ENCODE measurements at places on chromosomes 12 and 14.

- no peak for DNase-seq
Measured at GRCh38 chr14:74219277-74220205, 19.7 kb upstream of the VSX2 start.

DNA sequence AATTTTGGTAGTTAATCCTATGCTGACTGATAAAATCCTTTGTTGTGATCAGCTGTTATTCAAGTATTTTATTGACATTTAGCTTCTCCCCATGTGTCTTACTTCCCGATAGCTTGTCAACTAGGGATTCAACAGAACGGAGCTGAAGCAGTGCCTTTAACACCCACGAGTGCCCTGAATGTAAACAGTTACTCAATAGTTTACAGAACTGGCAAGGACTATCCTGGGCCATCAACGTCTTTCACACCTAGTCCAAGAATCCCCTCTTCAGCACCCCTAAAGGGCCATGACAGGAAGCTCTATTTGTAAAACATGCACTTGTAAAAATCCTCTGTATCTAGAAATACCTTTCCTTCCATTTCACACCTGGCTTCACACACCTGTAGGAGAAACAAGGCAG is 45.3 kb downstream of the SETD3 start:
- no peak for DNase-seq

GRCh38 chr12:99732131-99732530 is 84.6 kb downstream of the GARIN6 start:
- DNase-seq = no peak

DNA sequence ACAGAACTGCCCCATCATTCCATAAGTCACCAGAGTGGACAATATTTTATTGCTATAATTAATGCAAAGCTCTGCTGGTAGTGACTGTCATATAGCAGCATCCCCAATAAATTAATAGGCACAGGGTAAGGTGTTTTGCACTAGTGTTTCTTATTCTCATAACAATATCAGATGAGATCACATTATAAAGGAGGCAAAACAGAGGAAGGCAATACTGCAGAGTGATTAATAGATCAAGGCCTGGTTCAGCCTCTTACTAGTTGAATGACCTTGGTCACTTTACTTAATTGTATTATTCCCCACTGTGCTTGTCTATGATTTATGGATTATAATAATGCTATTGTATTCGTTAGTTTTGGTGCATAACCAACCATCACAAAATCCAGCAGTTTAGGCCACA is 784.8 kb downstream of the VRK1 start:
- no peak for DNase-seq

- DNase-seq = peak; percentile 75
Measured at GRCh38 chr14:22872033-22872832, 693 bp downstream of the LRP10 start.

GRCh38 chr12:10554228-10554755 is 48.6 kb downstream of the EIF2S3B start:
- DNase-seq = peak; percentile 4

- no peak for DNase-seq
Measured at GRCh38 chr12:48201091-48201490, 2.0 kb downstream of the OR10AD1 start.

DNA sequence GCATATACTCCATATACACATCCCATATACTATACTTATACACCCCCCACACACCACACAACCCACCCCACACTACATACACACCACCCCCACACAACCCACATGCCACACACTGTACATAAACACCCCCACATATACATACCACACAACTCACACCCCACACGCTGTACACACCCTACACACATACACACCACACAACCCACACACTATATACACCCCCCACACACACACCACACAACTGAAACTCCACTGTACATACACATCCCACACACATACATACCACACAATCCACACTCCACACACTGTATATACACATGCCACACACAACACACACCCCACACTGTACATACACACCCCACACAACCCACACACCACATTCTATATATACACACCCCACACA is 81.0 kb downstream of the NOC4L start:
- DNase-seq = no peak

DNA sequence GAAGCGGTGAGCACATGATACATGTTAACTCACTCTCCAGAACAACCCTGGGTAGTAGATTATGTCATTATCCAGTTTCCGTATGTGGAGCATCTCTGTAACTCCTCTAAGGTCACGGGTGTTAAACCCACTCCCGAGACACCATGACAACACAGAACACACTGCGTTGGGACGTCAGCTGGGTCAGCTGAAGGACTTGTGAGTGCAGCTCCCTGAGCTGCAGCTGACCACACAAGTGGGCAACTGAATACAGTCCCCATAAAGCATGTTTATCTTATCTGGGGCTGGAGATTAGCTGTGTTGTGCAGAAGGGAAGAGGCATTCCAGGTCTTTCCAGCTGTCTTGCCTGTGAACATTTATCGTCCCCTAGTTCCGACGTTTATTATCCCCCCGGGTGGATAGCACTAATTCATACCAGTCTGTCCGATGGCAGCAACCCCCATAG is 211.5 kb downstream of the CHST11 start:
- DNase-seq = peak; percentile 98

GRCh38 chr12:92030618-92031017 is 115.0 kb downstream of the BTG1 start:
- DNase-seq = peak; percentile 96

DNA sequence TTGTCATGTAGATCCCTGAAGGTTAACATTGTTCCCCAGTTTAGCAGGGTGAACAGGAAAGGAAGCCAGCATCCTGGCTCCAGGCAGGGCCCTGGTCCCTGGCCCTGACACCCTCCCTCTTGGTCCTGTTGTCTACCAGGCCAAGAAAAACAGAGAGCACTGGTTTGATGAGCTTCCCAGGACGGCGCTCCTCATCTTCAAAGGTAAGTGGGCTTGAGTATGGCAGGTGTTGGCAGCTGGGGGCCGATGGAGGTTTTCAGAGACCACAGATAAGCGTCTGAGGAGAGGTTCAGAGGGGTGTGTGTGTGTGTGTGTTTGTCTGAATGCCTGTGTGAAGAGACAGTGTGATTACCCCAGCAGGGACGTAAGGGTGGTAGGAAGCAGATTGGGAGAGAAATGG is 56.3 kb downstream of the SLC8B1 start:
- no peak for DNase-seq

- no peak for DNase-seq
Measured at GRCh38 chr12:42742716-42743115, 153.2 kb upstream of the PRICKLE1 start.

GRCh38 chr14:22656226-22656625 is 12.1 kb upstream of the OR6J1 start:
- no peak for DNase-seq

- DNase-seq = no peak
Measured at GRCh38 chr12:8648576-8649205, 13.9 kb downstream of the MFAP5 start.

DNA sequence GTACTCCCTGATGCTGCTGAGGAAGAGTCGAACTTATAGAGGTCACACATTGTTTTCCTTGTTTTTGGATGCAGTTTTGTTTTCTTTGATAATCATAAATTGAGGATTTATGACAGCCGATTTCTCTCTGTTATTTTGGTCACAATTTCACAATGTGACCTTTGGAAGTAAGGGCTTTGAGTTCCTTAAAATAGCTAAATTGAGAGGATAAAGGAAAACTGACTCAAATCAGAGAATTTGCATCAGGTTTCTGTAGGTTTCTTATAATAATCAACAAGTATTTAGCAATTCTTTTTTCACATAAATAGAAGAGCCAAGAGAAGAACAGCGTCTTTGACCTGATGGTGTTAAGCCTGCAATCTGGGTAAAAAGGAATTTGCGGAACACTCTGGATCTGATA is 66.1 kb downstream of the ETV6 start:
- DNase-seq = no peak

- peak; percentile 85 for DNase-seq
Measured at GRCh38 chr14:73752297-73752992, 38.3 kb upstream of the PNMA1 start.

- DNase-seq = no peak
Measured at GRCh38 chr12:132422040-132422380, 67.9 kb upstream of the FBRSL1 start.

DNA sequence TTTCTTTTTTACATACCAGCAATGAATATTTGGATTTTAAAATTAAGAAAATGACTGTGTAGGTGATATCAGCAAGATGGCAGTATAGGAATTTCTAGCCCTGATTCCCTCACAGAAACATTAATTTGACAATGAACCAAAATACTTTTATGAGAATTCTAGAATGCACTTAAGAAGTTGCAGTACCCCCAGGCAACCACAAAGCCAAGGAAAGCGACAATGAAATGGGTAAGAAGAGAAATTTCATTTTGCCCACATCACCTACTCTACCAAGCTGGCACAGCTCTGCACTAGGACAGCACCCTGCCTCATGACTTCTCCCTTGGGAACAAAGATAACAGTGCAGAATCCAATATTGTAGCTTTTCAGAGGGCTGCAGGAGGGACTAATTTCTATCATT is 6.6 kb downstream of the OR9K2 start:
- DNase-seq = no peak
